ENCODE measurements at places on chromosomes 3 and 15.
A peak's percentile ranks its signal among the peaks of the same experiment; 100 is the strongest.

- DNase-seq, result no peak
Measured at GRCh38 chr15:68400066-68400456, 31.9 kb downstream of the ITGA11 start.

GRCh38 chr3:64815195-64815631 is 127.4 kb upstream of the ADAMTS9 start:
- DNase-seq, result no peak

DNA sequence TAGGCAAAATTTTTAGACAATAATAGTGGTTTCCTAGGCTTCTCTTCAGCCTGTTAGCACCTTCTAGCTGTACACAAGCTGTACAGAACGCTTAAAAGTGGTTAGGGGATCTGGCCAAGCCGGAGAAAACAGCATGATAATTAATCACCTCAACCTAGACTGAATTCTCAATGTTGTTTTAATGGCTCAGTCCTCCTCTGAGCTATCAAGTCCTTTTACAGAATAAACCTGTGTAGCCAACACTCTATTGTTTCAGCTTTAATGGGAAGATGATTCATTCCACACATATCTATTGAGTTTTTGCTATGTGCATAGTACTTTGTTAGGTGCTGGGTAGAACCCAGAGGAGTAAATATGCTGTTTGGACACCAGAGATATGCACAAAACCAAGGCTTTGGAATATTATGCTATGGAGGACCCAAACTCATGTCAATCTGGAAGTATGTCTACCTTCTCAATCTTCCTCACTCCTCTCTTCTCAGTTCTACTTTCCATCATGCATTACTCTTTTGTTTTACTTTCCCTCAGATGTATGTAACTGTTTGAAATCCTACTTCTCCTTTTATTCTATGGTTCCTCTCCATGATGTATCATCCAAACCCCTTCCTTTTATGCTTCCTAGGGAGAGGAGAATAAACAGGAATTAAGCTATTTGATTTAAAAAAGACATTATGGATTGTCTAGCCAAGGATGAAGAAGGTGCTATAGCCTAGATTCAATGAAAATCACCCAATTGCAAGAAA is 27.6 kb upstream of the UBE2E2 start:
- DNase-seq, result no peak

DNA sequence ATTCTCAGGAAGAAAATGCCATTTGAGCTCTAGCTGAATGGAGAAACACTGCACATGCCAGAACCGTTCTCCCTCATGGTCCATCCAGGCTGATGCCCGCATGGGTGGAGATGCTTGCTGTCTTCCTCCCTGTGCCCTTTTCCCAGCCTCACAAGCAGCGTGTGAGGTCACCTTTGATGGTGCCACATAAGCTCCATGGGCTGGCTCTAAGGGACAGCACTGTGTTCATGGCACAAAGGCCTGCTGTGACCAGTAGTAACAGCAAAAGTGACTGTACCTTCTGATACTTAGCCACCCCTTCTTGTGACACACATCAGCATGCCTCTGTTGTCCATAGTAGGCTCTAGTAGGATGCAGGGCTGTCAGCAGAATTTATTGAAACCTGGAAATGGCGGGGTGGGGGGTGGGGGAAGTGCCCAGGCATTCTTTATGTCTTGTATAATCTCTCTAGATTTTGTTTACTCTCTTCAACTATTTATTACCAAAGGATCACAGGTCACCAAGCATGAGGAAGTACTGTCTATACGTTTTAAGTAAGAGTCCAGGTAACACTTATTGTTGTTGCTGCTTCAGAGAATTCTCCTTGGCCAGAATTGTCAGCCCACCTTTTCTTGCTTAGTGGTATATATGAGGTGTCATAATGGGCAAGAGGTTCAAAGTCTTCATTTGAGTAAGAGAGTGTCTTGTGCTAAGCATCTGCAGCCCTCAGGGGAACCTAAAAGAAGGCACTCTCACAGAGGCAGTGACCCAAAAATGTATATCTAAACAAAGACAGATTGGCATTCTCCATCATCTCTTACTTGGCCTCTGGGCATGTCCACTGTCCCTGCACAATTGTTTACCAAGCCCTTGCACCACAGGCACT is 56.5 kb downstream of the RAB7A start:
- DNase-seq, result no peak

- DNase-seq, result no peak
Measured at GRCh38 chr3:58617338-58617761, 40.2 kb upstream of the FAM107A start.

GRCh38 chr15:98562331-98562937 is 85.9 kb upstream of the IGF1R start:
- no peak for DNase-seq

- DNase-seq, result no peak
Measured at GRCh38 chr15:56741541-56741940, 8.2 kb upstream of the ZNF280D start.

DNA sequence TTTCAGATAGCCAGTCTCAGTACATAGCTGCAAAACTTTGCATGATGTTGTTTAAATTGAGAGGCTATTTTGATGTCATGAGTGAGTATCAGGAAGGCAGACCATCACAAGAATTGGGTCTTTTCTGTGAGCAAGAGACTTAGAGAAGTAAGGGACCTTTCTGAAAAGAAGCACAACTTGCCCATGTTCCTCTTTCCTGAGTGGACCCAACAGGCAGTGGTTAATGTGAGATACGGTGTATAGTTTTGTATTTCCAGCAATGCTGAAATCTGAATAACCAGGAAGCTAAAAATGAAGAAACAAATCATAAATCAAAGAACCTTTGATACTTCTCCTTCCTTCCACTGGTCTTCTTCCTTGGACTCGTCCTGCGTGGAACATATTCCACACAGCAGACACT is 25.1 kb downstream of the MCTP2 start:
- no peak for DNase-seq

DNA sequence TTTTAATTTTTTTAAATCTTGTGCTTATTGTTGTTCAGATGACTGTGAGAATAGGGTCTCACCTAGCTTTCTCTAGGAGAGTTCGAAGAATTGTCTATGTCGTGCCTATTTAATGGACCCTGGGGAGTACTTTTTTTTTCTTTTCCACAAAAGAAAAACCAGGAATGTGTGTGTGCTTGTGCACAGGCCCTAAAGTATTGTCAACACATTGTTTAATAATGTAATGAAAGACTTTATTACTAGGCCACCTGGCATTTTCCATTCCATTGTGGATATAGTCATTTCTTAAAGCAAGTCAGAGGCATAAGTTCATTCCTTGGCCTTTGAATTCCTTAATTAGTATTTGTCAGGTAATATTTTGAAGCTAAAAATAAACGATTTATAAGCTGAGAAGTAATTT is 135.9 kb downstream of the KLHL25 start:
- no peak for DNase-seq

DNA sequence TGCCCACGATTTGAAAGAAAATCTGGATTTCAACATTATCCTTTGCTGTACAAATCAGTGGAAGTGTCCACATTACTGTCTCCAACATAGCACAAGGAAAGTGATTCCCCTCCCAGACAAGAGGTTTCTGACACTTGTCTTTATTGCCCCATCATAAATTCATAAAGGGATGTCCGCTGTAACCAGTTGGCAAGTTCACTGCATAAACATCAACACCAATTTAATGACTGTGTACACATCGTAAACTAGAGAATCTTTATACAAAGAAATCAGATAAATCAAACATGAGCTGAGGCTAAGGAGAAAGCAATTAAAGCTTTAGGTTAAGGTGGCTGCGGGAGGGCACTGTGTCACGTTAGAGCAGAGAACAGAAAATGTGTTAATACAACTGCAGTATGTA is 129.8 kb downstream of the MEIS2 start:
- DNase-seq, result peak; percentile 58

DNA sequence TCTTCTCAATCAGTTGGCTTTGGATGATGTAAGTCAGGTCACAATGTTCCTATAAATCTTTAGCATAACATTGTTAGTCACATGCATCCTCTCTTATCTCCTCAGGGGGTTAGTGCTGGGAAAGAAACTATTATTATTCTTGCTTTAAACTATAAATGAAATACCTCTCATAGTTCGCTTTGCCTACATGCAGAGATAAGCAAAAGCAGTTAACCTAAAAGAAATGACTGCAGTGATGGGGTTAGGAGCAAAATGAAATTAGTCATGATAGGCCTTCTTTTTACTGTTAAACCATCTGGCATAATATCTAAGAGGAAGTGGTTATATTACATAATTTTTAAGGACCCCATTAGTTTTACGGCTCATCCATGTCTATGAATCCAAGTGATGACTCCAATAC is 91.7 kb upstream of the IGSF10 start:
- no peak for DNase-seq

- DNase-seq, result no peak
Measured at GRCh38 chr3:30333143-30333542, 273.3 kb upstream of the TGFBR2 start.

DNA sequence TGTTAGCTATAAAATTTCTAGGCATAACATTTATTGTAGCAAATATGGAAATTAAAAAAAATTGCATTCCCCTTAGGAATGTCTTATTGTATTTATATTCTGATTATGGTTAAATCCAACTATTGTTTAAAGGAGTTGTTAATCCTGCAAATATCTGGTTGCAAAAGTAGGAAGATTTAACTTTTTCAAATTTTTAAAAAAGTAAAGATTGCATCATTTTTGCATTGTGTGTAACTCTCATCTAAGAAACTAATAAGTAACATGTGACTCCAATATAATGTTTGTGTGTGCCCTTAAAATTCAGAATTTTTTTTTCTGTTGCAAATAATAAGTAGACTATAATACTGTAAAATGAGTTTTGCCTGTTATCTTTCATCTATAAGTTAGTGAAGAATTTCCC is 204.1 kb upstream of the DPH6 start:
- DNase-seq, result no peak

DNA sequence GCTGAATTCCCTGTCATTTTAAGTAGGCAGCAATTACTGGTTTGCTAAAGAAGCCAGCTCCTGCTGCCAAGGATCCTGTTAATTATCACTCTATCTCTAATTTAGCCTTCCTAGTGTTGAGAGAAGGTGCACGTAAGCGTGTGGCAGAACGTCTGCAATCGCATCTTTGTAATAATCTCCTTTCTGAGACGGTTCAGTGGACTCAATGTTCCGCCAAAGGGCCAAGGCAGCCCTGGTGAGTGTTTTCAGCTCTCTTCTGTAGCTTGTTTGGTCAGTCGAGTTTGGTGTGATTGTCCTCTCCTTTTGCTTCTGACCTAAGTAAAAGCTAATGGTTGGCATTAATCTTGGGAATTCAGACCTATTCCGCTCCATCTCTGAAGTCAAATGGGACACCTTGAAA is 24.2 kb downstream of the MITF start:
- DNase-seq, result no peak

- DNase-seq, result no peak
Measured at GRCh38 chr3:85737846-85738245, 779.1 kb downstream of the CADM2 start.

DNA sequence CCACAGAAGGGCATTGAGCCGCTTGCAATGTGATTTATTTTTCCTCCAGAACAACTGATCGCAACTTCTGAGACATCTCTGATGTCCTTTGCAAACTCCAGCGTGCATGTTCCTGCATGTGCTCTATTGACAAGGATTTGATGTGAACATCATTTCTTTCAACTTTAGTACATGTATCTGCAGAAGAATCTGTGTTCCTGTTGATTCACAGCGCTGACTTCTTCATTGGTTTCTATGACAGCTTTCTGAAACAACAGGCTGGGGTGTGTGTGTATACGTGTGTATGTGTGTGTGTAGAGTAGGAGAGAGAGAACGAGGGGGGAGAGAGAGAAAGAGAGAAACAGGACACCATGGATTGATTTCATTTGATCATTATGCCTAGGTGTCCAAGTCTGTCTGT is 56.7 kb upstream of the CMTM8 start:
- DNase-seq, result no peak

DNA sequence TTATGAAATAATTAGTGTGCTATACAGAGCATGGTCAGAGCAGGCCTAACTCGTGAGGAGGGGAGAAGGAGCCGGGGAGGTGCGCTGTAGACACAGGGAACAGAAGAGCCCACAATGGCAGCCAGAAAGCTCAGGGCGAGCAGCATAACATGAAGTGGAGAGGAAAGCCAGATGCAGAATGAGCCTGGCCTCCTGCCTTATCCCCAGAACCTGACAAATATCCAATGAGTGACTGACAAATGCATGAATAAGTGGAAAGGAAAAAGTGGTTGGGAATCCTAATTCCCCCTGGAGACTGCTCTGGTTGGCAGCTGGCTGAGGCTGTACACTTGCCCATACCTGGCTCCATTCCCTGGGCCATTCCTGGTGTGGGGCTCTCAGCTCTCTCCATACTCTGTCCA is 9.2 kb upstream of the MST1R start:
- DNase-seq, result no peak

DNA sequence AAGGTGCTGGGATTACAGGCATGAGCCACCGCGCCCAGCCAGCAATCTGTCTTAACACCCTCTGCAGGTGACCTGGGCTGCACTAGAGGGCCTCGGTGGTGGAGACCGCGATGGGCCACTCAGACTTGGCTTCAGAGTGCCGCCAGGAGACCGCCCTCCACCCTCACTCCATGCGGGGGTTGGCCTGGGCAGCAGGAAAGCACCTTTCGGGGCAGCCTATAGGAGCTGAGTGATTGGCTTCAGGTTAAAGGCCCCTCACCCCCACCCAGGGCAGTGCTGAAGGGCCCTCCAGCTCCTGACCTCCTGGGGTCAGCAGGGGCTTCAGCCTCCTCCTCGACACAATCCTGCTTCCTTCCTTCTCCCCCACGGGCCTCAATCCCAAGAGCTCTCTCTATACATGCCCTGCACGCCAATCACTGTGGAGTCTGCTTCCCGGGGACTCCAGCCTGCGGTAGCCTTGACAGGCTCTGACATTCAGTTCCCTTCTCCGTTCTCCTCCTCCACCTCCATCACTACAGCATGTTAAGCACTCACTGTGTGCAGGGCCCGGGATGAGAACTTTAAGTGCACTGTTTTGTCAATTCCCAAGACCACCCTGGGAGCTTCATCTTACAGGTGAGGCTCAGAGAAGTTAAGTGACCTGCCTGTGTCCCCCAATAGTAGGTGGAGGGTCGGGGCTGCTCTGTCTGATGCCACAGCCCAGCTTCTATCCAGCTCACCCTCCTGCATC is 225.3 kb downstream of the XXYLT1 start:
- DNase-seq, result no peak

GRCh38 chr3:182568261-182568660 is 225.0 kb upstream of the ATP11B start:
- DNase-seq, result no peak

DNA sequence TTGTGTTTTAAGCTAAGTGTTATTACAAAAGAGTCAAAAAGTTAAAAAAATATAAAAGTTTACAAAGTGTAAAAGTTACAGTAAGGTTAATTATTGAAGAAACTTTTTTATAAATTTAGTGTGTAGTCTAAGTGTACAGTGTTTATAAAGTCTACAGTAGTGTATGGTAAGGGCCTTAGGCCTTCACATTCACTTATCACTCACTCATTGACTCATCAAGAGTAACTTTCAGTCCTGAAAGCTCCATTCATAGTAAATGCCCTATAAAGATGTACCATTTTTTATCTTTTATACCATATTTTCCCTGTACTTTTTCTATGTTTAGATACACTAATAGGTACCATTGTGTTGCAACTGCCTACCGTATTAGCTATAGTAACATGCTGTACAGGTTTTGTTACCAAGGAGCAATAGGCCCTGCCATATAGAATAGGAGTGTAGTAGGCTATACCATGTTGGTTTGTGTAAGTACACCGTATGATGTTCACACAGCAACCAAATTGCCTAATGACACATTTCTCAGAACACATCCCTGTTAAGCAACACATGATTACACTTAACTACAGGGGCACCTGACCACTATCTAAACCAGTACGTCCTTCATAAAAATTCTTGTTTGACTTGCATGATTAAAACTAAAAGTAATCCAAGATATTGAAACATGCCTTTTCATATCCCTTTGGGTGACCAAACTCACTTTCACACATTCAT is 17.2 kb downstream of the RAD18 start:
- DNase-seq, result no peak
